Ureter (tissue), 1 donor: ENCODE measurements at places on chromosomes 13 and 19. TPM values are rescaled to one million over a fixed set of nuclear protein-coding genes. Genes with fewer than 3 reads are reported as not detected.

DNA sequence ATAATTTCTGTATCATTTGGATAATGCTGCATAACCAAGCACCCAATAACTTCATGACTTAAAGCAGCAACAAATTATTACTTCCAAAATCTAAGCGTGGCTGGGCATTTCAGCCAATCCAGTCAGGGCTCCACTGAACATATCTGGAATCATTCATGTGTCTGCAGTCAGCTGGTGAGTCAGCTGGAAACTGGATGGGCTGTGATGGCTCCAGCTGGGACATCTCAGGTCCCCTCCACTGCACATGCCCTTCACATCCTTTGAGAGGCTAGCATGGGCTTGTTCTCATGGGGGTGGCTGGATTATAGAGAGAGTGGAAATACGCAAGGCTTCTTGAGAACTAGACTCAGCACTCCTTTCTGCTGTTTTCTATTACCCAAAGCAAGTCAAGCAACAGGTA is 961.9 kb downstream of the DIAPH3 start:
- no peak for DNase-seq

DNA sequence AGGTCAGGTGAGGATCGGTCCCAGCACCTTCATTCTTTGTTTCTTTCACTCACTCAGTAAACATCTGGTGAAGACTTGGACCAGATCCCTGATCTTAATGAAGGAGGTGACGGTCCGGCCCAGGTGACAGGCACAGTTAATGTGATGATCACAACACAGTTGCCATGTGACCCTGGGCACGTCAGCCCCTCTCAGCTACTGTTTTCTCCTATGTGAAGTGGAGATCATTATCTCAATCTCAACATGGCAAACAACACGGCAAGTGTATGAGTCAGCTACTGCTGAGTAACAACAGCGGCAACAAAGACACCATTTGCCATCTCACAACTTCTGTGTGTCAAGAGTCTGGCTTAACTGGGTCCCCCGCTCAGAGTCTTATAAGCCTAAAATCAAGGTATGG is 74.6 kb downstream of the GNG7 start:
- DNase-seq, result no peak

- no peak for DNase-seq
Observed at GRCh38 chr13:114257014-114257413, 22.3 kb downstream of the CDC16 start.

PSG1 gene
- not detected for total RNA-seq

KLK4 gene
- not detected for total RNA-seq

- no peak for DNase-seq
Observed at GRCh38 chr19:48271531-48272151, 1.8 kb downstream of the ZNF114 start.

- peak; percentile 74 for DNase-seq
Observed at GRCh38 chr19:10871711-10872545, 575 bp downstream of the CARM1 start.

DNA sequence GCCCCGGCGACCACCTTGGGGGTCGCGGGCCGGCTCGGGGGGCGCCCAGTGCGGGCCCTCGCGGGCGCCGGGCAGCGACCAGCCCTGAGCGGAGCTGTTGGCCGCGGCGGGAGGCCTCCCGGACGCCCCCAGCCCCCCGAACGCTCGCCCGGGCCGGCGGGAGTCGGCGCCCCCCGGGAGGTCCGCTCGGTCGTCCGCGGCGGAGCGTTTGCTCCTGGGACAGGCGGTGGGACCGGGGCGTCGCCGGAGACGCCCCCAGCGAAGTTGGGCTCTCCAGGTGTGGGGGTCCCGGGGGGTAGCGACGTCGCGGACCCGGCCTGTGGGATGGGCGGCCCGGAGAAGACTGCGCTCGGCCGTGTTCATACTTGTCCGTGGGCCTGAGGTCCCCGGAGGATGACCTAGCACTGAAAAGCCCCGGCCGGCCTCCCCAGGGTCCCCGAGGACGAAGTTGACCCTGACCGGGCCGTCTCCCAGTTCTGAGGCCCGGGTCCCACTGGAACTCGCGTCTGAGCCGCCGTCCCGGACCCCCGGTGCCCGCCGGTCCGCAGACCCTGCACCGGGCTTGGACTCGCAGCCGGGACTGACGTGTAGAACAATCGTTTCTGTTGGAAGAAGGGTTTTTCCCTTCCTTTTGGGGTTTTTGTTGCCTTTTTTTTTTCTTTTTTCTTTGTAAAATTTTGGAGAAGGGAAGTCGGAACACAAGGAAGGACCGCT is 729 bp downstream of the STK11 start:
- DNase-seq, result peak; percentile 47
